Breast epithelium (tissue), 4 donors: ENCODE measurements at places on chromosomes 5 and 9.

GRCh38 chr5:66829826-66830225 is 233.6 kb downstream of the MAST4 start:
- no peak for DNase-seq

DNA sequence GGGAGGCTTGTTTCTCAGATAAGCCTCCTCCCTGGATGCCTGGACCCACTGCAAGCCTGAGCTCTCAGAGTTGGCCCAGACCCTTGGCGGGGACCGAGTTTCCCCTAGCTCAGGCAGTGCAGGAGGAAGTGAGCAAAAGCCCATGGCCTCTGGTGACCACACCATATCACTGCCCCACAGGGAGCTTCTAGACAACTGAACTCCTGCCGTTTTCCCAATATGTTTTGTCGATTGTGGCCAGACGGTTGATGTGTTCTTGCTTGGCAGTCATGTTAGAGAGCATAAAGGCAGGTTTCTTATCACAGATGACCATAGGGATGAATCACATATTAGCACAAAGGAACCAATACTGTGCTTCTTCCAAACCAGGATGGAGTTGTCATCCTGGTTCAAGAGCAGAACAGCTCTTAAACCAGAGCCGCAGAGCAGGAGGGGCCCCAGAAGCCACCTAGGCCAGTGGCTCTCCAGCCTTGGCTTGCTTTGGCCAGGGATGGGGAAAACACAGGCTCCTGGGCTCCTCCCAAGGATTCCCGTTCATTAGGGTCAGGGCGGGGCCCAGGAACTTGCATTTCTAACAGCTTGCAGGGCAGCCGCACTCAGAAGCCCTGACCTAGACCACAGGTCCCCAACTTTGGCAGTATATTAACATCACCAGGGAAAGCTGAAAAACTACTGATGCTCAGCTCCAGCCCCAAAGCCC is 113.1 kb upstream of the TBC1D2 start:
- DNase-seq: no peak

- DNase-seq: no peak
These were observed 114.5 kb downstream of the GNA14 start for GRCh38 chr9:77533671-77534070.

DNA sequence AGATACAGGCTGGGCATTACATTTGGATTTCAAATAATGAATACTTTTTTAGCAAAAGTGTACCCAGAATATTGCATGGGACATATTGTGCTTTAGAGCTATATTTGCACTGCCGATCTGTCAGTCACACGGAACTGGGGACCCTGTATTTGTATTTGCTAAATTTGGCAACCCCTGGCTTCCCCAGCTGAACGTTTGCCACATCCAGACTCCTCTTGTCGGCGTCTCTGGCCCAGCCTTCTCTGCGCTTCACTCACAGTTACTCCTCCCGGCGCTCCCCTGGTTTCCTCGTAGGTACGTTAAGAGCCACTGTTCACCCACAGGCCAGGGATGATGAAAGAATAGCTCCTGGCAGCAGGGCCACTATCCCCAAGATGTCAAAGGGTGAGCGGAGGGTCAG is 58.7 kb downstream of the NSUN2 start:
- no peak for DNase-seq

DNA sequence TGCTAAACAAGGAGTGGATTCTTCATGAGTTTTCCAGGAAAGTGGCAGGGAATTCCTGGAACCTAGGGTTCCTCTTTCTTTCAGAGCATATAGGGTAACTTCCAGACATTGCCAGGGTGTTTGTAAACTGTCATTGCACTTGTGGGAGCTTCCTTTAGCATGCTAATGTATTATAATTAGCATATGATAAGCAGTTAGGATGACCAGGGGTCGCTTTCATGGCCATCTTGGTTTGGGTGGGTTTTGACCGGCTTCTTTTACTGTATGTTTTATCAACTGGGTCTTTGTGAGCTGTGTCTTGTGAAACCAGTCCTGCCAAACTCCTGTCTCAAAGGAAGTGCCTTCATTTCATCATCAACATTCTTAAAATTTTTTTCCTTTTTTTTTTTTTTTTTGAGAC is 11.9 kb upstream of the MELK start:
- DNase-seq: no peak

DNA sequence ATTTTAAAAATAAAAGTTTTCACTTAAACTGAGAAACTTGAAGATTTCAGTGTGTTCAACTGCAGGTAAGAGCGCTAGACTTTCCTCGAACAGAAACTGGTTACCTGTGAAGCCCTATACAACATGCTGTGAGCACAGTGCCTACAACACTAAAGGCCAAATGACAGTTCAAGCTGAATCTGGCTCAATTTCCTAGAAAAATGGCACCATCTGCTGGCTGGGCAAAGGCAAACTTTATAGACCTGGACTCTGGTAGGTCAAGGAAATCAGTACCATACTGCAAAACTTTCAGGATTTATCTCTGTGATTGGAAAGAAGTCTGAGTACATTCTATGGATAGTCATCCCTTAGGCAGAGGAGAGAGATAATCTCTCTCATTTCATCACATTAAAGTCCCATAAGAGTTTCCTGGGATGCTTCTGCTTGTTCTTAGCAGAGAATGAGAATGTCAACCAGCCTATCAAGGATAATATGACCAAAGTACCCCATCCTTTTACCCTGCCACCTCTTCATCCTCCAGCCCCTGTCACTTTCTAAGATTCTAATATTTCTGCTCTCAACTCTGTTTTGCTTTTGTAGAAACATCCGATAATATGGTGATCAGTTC is 31.8 kb upstream of the FOXB2 start:
- no peak for DNase-seq

GRCh38 chr5:107422494-107422893 is 248.2 kb downstream of the EFNA5 start:
- DNase-seq: no peak

DNA sequence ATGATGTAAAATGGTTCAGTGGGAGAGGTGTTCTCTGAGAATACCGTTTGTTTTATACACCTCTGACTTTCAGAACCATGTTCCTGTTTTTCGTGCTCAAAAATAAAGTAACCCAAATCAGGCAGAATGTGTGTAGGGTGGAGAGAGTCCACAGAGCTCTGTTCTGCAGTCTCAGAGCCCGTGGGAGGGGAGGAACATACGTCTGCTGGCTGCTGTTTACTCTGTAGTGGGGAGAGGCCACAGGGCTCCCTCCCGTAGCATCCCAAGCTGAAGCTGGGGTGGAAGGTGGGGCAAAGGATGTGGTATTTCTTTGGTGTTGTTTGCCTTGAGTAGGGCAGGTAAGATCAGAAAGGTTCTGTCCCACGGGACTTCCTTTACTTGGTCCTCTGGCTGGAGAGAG is 348.5 kb downstream of the DNAH5 start:
- DNase-seq: no peak

- DNase-seq: no peak
These were observed 128.4 kb downstream of the SNX18 start for GRCh38 chr5:54645882-54646355.

GRCh38 chr5:116605310-116606070 is 30.9 kb upstream of the SEMA6A start:
- peak; percentile 16 for DNase-seq

- no peak for DNase-seq
These were observed 309.2 kb downstream of the CEMIP2 start for GRCh38 chr9:71459082-71459481.

GRCh38 chr5:98510143-98510985 is 263.1 kb upstream of the RGMB start:
- no peak for DNase-seq

- DNase-seq: no peak
These were observed 291.3 kb upstream of the PCSK5 start for GRCh38 chr9:75599126-75599525.

DNA sequence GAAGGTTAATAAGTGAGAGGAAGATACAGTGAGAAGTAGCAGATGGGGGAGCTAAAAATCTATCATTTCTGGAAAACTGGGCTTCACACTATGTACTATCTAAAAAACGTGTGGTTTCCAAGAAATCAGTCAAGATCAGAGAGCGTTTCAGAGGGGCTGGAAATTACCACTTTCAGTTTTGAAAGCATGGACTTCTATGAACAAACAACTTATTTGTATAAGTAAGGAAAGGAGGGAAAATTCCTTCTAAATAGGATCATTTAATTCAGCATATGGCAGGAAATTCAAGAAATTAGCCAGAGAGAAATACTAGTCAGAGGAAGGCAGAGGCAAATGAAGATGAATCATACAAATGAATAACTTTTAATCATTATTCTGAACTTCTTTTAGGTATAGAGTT is 11.3 kb downstream of the TNC start:
- no peak for DNase-seq

GRCh38 chr5:105030153-105030552 is 1467.6 kb upstream of the NUDT12 start:
- DNase-seq: no peak

DNA sequence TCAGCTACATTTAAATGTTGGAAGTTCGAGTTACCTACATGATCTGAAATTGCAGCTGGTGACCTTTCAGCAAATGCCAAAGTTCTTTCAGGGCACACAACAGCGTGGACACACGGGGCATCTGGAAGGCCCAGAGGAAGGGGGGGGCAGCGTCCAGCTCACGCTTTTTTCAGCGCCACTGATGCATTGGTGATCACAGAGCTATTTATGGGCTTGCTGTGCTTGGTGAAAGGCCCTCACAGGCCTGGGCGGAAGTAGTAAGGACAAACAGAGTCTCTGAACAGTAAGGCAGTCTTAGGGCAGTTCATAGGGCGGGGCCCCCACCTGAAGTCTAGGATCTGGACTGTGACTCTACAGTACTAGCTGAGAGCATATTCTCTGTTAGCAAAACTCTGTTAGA is 6.6 kb upstream of the FBP2 start:
- DNase-seq: no peak

DNA sequence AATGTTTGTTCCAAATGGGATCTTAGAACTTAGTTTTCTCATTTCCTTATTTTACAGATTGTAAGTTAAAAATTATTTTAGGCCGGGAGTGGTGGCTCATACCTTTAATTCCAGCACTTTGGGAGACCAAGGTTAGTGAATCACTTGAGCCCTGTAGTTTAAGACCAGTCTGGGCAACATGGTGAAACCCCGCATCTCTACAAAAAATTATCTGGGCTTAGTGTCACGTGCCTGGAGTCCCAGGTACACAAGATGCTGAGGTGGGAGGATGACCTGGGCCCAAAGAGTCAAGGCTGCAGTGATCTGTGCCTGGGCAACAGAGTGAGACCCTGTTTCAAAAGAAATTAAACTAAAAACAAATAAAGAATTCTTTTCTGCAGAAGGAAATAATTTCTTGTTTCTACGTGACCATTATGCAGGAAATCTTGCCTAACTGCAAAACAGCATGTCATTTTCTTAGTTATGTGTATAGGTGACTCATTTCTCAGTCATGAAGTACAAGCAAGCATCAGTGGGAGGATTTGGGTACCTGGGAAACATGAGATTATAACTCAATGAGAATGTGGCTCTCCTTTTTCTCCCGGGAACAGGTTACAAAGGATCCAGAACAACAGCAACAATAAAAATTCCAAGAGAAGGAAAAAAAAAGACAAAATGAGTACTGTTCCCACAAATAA is 375.1 kb upstream of the ST8SIA4 start:
- no peak for DNase-seq

GRCh38 chr5:124463851-124464250 is 282.6 kb downstream of the ZNF608 start:
- no peak for DNase-seq

GRCh38 chr9:113678119-113678858 is 197.8 kb upstream of the ZNF618 start:
- DNase-seq: no peak

GRCh38 chr5:121189342-121190305 is 662.1 kb upstream of the FTMT start:
- DNase-seq: no peak

DNA sequence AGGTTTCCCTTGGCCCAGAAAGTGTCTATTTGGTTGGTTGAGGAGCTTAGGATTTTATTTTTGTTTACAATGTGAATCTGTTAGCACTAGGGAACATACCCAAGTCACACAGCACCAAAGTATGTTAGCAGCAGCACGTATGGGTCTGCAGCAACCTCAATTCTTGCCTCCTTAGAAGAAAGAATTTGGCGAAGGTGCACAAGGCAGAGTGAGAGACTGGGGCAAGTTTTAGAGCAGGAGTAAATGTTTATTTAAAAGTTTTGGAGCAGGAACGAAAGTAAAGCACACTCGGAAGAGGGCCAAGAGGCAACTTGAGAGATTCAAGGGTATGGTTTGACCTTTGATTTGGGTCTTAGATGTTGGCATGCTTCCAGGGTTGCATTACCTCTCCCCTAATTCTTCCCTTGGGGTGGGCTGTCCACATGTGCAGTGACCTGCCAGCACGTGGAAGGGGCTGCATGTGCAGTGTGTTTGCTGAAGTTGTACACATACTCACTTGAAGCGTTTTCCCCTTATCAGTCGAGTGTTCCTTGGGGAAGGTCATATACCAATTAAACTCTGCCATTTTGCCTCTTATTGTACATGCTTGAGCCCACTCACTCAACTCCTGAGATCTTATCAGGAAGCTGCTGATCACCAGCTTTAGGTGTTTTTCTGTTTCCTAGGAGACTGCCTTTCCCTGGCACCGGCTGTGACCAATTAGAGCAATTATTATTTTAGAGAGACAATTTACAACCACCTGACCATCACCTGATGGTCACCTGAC is 64.9 kb upstream of the SHC3 start:
- no peak for DNase-seq

DNA sequence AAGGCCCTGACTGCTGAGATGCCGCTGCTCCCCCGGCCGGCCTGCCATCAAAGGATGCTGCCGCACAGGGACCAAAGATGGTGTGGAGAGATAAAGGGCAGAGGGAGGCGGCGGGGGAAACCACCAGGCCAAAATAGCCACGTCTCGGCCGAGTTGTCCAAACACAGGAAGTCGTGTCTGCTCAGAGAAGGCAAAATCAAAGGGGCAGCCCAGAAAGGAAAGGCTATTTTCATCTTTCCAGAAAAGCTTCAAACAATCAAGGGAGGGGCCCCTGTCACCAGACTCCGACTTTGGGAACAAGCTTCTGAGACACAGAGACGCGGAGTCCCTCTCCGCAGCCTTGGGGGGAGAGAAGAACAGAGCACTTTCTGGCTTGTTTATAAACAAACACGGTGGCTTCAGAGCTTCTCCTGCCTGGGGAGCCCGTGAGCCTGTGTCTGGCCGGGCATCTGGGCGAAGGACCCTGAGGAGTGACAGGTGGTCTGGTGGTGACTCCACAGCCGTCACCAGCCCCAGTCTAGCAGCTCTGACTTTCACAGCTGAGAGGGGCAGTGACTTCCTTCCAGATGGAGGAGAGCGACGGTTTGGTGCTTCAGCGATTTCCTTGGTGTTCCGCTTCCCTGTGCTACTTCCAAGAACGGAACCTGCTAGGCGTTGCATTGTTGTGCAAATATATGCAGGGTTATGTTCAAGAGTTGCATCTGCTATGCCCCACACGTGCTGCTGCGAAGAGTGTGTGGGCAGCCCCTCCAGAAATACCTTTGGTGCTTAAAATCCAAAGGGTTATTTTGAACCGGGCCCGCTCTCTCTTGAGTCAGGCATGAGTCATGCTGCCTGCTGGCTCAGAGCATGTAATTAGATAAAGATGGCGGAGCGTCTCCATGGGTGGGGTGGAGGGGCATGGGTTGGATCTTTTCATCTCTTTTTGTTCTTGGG is 24.0 kb downstream of the ADAMTSL2 start:
- DNase-seq: no peak

- DNase-seq: no peak
These were observed 75.7 kb downstream of the ZNF608 start for GRCh38 chr5:124670722-124671184.
